Stimulated activated CD8-positive, alpha-beta memory T cell treated with anti-CD3 and anti-CD28 coated beads, Interleukin-4, amount 100 ng/mL, for 1 hour (primary cell): ENCODE measurements at places on chromosomes 7 and 10.
A peak's percentile ranks its signal among the peaks of the same experiment; 100 is the strongest.

- DNase-seq = no peak
Measured at GRCh38 chr10:121106611-121107010, 255.4 kb downstream of the WDR11 start.

DNA sequence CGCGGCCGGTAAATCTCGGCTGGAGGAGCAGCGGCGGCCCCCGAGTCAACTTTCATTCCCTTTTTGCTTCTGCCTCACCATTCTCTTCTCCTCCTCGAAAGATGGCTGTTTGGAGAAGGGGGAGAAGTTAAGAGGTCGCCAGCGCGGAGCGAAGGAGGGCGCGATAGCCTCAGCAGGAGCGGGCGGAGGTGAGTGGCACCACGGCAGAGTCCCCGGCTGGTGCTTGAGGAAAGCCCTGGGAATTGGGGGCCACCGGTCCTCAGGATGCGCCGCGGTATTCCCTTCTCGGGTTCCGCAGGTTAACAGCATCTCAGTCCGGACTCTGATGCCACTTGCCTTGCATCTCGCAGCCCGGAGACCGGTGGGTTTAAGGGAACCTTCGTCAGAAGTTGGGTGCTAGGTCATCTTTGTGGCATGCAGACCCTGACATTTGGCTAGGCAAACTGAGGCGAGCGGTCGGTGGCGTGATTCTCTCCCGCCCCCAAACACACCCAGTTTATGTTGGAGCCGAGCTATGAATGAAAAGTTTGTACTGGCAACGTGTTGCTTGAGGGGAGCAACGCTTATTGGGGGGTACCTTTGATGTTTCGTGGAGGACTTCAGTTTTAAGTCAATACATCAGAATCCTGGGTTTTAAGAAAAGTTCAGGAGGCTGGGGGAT, 59.5 kb upstream of the PRPS1L1 start:
- DNase-seq = no peak

DNA sequence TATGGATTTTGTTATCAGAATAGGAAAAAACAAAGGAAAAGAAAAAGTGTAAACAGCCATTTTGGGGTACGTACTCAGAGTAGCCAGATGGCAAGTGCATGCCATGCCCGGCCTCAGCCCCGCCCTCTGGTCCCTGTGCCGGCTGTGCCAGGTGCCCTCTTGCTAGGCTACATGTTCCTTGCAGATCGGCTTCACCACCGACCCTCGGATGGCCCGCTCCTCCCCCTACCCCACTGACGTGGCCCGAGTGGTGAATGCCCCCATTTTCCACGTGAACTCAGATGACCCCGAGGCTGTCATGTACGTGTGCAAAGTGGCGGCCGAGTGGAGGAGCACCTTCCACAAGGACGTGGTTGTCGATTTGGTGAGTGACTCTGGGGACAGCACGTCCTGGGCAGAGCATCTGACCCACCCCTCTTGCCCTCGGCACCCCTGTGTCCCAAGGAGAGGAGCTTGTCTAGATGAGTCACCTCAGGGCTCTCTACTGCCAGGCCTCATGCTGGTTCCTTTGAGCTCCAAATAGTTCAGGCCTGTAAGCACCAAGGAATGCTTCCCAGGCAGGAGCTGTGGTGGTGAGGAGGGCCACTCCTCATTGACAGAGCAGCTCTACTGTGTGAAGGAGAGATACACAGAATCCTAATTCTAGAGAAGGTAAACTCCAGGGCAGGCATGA, 54.9 kb upstream of the ZMIZ2 start:
- DNase-seq = no peak

DNA sequence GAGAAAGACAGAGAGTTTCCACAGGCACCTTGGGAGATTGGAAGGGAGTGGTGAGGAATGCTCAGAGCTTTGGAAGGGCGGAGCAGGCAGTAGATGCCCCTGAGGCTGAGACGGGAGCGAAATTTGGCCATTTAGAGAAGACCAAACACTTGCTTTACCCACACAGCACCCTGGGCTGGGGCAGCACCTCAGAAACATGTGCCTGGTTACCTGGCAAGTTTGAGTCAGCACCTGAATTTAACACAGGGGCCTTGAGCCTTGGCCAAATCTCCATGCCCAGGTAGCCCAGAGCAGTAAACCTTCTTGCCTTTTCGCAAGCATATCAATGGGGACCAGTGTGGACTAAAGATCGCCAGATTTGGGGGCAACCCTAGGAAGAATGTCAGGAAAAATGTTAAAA, 111.9 kb upstream of the NFE2L3 start:
- DNase-seq = no peak

DNA sequence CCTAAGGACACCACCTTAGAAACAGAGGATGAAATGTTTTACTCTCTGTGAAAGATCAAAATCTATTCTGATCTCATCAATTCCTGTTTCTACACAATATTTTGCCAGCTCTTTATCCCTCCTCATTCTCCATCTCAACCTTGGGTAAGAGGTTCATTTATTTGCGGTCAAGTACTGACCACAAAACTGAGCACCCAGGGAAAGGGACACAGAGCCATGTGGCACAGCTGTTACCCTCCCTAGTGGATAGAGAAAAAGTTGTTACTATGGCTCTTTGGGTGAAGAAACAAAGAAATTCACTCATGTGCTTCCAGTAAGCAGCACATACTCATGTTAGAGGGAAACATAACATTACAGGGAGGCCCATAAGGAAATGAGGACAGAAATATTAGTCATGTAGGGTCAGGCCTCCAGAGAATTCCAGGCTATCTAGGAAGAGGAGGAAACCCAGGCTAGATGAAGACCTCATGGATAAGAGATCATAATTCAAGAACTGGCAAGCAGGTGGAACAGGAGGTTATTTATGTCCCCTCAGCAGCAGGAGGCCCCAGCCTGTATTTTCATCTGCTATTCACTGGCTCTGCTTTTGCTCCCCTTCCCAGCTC, 114.5 kb downstream of the ATE1 start:
- DNase-seq = no peak

GRCh38 chr10:128854204-128854603, 612.8 kb upstream of the MGMT start:
- no peak for DNase-seq

DNA sequence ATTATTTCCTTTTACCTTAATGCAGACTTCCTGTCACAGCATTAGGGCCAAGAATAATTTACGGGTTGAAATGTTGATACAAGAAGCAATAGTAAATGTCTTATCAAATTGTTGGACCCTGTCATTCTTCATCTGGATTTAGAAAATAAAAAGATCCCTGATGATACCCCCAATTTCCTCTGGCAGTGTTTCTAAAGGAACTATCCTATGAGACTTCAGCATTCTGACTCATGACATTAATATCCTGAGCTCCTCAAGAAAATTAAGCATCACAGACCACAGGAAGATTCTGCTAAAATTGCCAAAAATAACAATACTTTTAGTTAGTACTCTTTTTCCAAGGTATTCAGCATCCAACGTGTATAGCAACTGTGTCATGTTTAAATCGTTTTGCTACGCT, 490.5 kb upstream of the ANKRD30A start:
- DNase-seq = no peak

- DNase-seq = no peak
Measured at GRCh38 chr7:95471071-95471470, 14.7 kb upstream of the ASB4 start.

GRCh38 chr10:6920072-6921019, 340.3 kb upstream of the PRKCQ start:
- DNase-seq = peak; percentile 50

DNA sequence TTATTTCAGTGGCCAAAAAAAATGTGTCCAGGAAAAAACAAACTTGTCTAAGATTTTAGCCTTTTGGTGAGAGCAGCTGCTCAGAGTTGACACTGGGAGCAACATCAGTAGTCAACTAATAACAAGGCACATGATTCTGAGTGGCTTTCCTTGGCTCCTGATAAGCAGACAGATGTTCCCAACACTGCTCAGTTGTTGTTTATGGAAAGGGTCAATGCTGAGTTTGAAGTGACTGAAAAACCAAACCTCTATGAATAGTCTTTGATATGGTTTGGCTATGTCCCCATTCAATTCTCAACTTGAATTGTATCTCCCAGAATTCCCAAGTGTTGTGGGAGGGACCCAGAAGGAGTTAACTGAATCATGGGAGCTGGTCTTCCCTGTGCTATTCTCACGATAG, 12.3 kb downstream of the DYDC1 start:
- DNase-seq = no peak

- no peak for DNase-seq
Measured at GRCh38 chr7:84817016-84817415, 369.8 kb downstream of the SEMA3D start.

DNA sequence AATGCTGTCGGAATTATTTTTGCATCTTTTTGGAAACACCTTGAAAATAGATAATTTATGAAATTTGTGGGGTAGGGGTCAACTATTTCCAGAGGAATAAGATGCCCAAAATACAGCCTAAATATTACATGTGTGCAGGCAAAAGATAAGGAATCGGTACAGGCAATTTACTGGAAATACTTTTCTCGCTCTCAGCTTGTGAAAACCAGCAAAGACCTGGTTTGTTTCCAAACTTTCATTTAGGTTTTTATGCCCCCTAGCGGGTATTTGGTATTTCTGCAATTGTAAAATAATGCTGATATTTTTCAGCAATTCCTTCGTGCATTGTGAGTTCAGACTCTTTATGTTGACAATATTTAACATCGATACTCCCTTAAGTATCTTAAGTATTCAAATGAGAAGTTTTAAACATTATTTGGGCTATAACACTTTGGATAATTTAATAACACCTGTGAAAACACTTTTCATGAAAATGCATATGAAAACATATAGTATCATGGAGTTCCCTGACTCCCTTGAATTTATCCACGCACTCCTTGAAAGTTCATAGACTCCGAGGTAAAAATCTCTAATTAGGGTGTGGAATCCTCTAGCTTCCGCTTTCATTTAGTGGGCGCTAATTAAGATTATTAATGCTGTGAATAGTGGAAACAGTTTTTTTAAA, 132.4 kb downstream of the TSPAN12 start:
- no peak for DNase-seq

GRCh38 chr10:131762789-131763696, 137.8 kb upstream of the PPP2R2D start:
- DNase-seq = no peak

DNA sequence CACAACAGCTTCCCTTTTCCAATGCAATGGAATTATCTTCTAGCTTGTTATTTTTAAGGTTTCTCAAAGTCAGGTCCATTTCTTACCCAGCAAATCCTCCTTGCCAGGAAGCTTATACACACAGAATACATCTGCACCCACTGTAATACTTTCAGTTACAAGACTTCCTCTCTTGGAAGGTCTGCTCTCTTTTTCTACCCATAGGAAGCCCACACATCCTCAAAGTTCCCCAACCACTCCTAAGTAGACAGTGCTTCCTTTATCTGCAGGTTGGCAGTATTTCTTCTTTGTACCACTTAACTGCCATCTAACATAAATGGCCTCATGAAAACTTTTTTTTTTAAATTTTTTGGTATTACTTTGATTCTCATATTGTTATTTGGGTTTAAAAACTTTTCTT, 155.6 kb downstream of the TAX1BP1 start:
- no peak for DNase-seq

GRCh38 chr10:80140251-80140650, 7.7 kb downstream of the PLAC9 start:
- DNase-seq = no peak

GRCh38 chr7:100257017-100257416, 37.3 kb downstream of the PVRIG start:
- DNase-seq = no peak

DNA sequence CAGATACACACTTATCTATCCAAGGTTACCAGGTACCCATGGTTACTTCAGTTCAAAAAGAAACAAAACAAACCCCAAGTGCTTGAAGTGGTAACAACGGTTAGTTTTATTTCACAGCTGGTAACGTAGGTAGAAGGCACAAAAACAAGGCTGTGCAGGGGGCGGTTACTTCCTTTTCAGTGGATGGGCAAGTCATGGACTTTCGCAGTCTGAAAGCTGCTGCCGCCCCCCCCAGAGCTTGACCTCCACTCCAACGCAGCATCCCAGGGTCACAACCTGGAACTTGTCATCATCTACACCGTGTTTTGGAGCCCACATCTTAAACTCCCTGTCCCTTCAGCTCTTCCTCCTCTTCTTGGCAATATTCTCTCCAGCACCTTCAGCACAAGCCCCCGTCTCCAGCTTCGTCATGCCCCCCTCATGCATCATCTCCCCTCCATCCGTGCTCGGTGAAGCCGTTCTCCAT, 181.2 kb upstream of the ITGB1 start:
- no peak for DNase-seq

DNA sequence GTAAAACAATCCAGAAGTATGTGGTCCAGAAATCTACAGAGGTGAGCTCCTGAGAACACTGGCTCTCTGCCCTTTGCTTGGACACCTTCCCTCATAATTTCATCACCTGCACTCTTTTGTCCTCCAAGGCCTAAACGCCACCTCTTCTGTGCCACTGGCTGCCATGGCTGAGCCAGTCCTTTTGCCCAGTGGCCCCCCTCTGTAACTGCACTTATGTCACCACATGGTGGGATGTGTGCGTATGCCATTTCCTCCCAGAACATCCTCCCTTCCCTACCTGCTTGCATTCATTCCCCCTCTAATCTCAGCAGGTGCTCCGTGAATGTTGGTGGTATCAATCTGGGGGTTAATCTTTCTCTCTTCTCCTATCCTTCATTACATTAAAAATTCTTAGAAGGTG, 17.3 kb upstream of the DUSP5 start:
- no peak for DNase-seq

GRCh38 chr10:20977300-20977699, 80.2 kb upstream of the NEBL start:
- no peak for DNase-seq

DNA sequence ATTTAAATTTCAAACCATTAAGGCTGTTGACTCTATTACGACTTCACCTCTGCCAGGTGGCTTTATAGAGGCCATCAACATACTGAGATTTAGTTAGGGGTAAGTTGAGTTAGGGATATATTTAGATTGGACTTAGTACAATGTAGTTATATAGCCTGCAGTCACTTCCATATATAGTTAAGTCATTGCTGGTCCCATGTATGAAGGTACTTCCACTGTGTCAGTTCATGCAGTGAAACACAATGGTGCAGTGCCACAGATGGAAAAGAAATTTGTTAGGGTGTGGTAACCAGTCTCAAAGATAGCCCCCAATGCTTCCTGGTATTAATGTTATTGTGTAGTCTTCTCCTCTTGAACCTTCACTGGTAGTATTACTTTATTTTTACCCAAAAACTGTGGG, 12.6 kb upstream of the TSPAN13 start:
- no peak for DNase-seq

DNA sequence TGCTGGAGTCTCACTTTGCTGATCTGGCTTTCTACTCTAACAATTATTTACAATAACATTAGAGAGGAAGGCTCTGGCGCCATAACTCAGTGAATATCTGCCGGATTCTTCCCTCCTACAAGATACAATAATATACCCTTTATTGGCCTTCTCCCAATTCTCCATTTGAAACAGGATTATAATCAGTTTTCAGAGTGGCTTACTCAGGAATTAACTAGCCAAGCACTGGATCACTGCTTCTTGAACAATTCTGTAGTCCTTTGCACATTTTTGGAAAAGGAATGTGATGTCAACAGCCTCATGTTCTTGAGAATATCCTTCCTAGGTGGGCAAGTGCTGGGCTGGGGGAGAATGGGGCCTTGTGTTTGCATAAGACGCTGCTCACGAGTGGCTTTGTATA, 125.9 kb downstream of the HIPK2 start:
- no peak for DNase-seq

DNA sequence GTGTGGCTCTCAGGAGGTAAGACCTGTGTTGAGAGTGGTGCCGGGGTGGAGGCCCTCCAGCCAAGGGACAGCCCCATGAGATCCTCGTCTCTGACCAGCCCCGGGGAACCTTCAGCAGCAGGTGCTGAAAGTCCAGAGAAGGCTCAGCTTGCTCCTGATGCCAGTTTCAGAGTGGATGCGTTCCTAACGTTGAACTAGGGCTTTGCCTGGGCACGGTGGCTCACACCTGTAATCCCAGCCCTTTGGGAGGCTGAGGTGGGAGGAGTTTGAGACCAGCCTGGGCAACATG, 45.7 kb downstream of the BAIAP2L1 start:
- no peak for DNase-seq
